ENCODE measurements at places on chromosomes 7 and 10.

GRCh38 chr7:51123322-51124019, 193.1 kb downstream of the COBL start:
- no peak for DNase-seq

- no peak for DNase-seq
These were observed 115.9 kb downstream of the PTPRN2 start for GRCh38 chr7:158471716-158472115.

DNA sequence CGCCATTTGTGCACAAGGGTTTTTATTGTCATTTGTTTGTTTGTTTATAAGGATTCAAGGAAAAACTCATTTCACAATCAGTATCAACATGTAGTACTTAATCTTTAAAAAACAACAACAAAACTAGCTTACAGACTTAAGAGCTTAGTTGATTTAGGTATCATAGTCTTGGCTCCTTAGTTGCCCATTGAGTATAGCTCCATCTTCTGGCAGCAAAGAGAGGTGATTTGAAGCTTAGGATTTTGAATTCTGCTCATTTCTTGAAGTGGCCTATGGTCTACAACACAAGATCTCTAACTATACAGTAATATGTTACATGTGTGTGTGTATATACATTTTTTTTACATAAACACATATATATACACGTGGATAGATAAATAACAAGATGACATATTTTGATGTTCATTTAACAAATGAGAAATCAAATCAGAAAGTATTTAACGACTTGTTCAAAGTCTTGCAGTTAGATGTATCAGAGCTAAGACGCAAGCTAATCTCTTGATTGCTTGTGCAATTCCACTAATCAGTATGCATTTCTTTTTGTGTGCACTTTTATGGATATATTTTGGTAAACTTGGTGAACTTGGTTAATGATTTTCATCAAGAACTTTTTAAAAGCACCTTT, 307.3 kb downstream of the CAMK1D start:
- DNase-seq: peak; percentile 4

- DNase-seq: no peak
These were observed 107.4 kb upstream of the KLF14 start for GRCh38 chr7:130841416-130841815.

- DNase-seq: no peak
These were observed 633.4 kb downstream of the PARD3 start for GRCh38 chr10:34181553-34182300.
